Suprapubic skin (tissue), 4 donors: ENCODE measurements at places on chromosomes 1 and 21. TPM values are rescaled to one million over a fixed set of nuclear protein-coding genes. Genes with fewer than 3 reads are reported as not detected.

The RNU1-3 gene
- total RNA-seq, result under 0.01 TPM

The CLDN14 gene
- not detected for total RNA-seq

The CGN gene
- 38.5 TPM for total RNA-seq

The CTTNBP2NL gene
- total RNA-seq, result 50.6 TPM

DNA sequence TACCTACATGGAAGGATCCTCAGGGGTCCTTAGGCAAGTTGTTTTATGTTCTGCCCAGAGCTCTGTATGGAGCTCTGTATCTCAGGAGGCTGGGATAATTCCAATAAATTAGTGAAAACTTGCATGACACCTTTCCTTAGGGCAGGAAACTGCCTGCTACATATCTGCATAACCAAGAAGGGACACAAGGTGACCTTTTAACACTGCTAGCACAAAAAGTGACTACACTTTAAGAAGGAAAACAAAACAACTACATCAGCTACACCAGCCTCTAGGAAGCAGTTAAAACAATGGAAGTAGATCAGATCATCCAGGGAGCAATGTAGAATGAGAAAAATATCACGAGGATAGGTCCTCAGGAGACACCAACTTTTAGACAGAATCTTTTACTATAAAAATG lies 93.9 kb downstream of the TNFSF18 start:
- DNase-seq, result no peak

GRCh38 chr1:36787312-36787913 lies 246.9 kb downstream of the GRIK3 start:
- DNase-seq, result no peak

DNA sequence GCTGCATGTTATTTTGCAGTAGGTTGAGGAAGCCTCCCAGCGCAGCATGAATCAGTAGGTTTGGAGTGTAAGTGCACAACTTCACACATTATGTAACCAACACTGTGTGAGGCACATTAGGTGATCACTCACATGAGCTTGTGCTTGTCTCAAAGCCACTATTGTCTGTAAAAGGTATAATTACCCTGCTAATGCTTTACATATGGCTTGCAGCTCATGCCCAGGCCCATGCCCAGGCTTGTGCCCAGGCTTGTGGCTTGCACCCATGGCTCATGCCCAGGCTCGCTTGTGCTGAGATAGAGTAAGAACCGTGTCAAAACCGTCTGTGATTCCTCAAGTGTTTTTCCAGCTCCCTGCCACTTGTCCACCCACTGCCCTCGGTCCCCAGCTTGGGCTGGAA lies 596.3 kb downstream of the LTN1 start:
- no peak for DNase-seq

GRCh38 chr1:24244519-24245268 lies 57.6 kb upstream of the IFNLR1 start:
- DNase-seq, result no peak

GRCh38 chr1:61439234-61439633 lies 285.7 kb downstream of the TM2D1 start:
- DNase-seq, result no peak

- DNase-seq, result no peak
These were observed 39.9 kb upstream of the BACH1 start for GRCh38 chr21:29258626-29259338.

DNA sequence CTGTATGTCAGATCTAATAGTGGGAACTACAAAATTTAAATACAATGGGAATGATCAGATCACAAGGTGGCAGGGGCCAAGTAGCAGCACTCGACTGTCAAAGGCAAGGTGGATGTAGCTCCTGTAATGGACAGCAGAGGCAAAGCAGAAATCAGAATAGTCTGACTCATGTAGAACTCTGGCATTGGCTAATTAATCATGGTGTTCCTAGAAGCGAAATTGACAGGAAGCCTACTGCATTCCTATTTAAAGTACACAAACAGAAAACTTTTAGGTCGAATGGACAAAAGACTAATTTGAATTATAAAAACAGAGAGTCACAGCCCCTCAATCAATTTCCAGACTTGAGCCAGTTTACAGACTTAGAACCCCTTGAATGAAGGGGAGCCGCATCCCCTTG lies 17.4 kb upstream of the IL12RB2 start:
- no peak for DNase-seq

DNA sequence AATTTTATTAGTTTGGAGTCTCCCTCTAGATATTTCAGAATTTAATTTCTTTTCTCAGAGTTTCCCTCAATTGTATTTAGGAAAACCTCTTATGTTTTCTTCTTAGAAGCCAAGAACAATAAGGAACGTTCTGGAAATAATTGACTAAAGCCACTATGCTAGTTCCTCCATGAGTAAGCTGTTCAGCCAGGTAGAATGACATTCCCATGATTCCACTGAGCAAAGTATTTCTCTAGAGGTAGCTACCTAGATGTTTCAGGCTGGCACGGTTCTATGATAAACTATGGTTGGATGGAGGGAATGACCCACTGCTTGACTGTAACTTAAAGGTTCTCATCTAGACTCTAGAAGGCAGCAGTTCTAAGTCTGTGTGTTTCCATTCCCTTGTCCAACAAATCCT lies 62.4 kb downstream of the CLDN17 start:
- no peak for DNase-seq

DNA sequence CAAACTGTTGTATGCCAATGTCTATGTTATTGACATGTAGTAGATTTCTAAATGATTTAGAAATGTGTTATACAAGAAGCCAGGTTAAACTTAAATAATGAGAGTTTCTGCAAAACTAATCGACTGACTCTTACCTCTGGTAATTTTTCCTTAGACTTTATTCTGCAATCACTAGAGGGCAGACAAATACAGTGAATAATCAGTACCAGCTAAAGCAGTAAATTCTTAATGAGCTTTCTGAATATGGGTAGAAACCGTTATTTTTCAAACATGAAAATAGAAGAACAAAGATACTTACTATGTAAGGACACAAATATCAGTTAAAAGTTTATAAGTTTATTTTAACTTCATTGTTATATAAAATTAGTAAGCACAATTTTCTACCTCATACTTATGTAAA lies 97.9 kb upstream of the RGS1 start:
- DNase-seq, result no peak

DNA sequence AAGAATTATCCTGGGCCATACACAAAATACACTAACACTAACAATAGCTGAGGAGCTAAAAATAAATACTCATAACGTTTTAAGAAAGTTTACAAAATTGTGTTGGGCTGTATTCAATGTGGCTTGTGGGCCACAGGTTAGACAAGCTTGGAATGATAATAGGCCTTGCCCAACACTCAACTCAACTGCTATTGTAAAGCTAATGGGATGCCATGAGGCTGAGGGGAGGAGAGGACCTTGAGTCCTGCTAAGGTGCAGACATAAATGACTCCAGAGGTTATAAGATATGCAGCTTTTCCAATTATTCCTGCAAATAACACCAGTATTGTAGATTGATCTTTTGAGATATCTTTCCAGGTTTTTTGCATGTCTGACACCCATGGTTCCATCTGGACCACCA lies 97.0 kb downstream of the FCRL5 start:
- no peak for DNase-seq

- DNase-seq, result no peak
These were observed 1.2 kb downstream of the TUT4 start for GRCh38 chr1:52551507-52552235.

GRCh38 chr1:145961425-145962156 lies 2.8 kb downstream of the ANKRD34A start:
- DNase-seq, result no peak

DNA sequence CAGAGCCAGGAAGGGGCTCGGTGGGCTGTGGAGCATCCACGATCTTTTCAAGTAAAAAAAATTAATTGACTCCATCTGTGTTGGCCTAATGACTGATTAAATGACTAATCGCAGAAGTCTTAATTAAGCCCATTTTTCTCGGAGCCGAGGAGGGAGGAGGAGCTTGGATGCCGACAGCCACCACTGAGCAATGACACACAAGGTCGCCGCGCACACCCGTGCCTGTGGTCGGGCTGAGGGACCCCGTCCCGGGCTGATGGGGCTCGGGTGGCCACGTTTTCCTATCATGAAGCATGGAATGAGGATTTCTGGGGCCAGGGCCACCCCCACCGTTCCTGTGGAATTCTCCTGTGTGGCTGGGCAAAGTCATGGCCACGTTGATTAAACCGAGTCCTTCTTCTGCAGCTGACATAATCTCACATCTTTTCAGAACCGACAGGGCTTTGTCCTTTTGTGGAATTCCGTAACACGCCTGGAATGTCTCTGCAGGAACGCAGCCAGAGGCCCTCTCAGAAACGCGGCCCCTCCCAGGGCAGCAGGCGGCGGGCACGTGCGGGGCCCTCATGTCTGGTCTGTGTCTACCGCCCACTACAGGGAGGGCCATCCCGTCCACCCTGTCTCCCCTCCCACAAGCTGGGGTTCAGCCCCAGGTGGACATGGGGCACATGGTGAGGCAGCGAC lies 60.7 kb downstream of the MORN1 start:
- no peak for DNase-seq

DNA sequence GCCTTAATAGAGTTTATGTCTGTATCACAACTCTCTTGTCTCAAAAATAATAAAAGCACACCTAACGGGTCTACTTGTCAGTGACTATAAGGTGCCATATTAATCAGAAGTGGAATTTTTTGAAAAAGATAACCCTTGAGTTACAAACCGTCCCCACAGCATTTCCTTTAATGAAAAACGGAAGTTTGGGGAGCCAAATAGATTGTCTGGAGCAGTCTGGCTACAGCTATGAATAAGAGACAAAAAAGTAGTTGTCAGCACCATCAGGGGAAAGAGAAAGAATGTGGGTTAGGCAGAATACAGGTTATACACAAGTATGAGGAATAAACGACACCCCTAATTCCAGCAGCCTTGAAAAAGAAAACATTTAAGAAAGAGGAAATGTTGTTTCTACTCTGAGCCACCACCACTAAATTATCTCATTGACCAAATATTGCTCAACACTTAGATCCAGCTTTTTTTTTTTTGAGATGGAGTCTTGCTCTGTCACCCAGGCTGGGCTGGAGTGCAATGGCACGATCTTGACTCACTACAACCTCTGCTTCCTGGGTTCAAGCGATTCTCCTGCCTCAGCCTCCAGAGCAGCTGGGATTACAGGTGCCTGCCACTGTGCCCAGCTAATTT lies 29.4 kb upstream of the USP24 start:
- no peak for DNase-seq
